ENCODE measurements at places on chromosomes 5 and 9.

GRCh38 chr5:935510-936084 is 42.9 kb downstream of the TRIP13 start:
- no peak for DNase-seq

DNA sequence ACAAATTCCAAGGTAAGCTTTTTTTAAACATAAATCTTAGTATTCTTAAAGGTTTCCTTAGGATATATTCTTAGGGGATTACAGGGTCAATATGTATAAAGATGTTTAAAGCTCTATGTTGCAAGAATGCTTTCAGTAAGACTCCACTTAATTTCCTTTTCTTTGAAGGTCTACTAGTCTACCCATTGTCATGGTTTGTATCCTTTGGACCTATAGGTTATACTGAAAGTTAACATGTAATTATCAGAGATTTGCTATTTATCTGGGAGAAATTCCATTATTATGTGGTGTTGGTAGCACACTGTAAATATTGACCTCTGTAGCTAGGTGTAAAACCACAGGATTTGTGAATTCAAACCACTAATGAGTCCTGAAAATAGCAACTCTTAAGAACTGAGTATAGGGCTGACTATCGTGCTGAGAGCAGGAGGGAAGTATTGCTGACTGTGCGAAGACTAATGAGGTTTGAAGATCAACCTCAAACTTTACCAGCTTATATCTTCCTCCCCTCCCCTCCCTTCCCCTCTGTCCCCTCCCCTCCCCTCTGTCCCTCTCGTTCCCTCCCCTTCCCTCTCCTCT is 85.6 kb downstream of the GADD45G start:
- DNase-seq: no peak

DNA sequence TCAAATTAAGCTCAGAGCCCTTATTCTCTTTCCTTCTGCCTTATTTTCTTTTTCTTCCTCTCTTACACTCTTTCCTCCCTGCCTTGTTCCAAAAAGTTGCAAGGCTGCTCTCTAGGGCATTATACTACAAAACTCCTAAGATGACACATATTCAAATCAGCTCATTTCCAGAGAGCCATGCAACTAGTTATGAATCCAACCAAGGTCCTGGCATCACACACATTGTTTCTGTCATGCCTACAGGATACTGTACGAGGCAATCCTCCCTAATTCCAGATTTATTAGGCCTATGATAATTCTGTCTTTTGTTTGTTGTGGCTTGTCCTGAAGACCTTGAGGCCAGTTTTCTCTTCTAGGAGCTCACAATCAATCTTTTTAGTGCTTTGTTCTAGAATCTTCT is 87.0 kb upstream of the TBCA start:
- no peak for DNase-seq

- DNase-seq: no peak
These were observed 93.8 kb upstream of the FANCC start for GRCh38 chr9:95411054-95411892.

DNA sequence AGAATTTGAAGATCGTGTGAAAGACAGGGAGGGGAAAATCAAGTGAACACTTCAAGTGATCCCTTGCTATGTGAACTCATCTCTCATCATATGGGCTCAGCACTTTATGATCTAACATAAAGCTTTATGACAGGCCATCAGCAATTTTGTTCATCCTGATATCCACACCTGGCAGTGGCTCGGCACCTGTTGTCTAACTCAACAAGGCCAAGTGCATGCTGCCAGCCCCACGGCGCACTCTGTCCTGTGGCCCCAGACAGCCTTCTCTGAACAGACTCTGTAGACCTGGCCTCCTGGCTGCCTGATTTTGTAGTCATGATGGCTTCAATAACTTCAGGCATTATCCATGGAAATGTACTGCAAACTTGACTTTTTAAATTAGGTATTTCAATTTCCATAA is 106.3 kb downstream of the MEF2C start:
- DNase-seq: no peak

DNA sequence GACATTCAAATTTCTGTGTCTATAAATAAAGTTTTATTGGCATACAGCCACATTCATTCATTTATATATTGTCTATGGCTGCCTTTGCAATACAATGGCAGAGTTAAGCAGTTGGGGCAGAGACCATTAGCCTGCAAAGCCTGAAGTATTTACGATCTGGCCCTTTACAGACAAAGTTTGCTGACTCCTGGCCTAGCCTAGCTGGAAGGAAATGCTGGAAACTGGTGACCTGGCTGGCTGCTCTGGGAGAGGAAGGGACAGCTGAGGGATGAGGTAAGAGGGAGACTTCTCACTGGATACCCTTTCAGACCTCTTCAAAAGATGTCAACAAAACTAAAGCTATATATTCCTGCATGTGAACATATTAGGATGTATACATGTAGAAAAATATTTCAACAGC is 66.0 kb upstream of the PPARGC1B start:
- no peak for DNase-seq

DNA sequence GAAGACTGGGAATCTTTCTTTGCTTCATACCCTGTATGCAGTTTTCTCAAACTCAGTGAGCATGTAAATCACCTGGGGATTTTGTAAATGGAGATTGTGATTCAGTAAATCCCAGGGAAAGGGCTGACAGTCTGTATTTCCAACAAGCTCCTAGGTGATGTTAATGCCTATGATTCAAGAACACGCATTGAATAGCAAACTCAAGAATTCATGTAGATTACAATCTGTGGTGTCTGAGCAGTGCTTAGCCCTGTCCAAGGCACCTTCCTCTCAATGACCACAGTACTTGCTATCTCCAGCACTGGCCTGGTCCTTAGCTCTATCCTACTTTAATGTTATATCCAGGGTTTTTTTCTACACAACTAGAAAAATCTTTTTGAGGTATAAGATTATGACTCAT is 721.4 kb upstream of the MEF2C start:
- DNase-seq: no peak

DNA sequence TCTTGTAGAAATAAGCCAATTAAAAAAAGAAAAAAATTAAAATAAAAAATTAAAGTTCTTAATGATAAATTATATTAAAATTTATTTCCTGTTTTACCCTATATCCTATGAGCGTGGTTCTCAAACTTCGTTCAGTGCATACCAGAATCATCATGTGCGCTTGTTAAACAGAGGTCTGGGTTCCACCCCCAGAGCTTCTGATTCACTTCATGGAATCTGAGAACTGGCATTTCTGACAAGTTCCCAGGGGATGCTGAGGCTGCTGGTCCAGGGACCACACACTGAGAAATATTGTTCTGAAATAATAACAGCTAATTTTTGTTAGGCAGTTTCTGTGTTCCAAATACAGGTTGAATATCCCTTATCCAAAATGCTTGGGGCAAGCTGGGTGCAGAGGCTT is 79.3 kb downstream of the TMC1 start:
- no peak for DNase-seq

DNA sequence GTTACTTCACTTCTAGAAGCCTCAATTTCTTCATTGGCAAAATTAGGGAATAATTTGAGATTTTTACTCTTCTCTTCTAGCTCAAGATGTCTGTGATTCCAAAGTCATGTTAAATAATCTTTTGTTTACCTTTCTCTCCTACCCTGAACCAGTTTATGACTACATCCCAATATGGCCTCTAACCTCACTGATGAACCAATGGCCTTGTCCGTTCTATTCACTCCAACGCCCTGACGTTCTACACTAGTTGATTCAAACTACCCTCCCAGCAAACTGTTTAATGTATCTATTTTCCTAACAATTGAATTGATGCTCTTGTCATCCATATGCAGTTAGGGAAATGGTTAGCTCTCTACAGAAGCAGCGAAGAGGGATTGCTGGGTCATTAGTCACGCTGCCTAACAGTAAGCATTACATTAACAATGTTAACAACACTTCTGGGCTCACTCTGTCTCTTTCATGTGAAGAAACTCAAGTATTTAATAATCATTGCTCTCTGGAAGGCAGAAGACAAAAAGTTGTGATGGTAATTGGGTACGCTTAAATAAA is 38.0 kb downstream of the RAPGEF1 start:
- DNase-seq: no peak

DNA sequence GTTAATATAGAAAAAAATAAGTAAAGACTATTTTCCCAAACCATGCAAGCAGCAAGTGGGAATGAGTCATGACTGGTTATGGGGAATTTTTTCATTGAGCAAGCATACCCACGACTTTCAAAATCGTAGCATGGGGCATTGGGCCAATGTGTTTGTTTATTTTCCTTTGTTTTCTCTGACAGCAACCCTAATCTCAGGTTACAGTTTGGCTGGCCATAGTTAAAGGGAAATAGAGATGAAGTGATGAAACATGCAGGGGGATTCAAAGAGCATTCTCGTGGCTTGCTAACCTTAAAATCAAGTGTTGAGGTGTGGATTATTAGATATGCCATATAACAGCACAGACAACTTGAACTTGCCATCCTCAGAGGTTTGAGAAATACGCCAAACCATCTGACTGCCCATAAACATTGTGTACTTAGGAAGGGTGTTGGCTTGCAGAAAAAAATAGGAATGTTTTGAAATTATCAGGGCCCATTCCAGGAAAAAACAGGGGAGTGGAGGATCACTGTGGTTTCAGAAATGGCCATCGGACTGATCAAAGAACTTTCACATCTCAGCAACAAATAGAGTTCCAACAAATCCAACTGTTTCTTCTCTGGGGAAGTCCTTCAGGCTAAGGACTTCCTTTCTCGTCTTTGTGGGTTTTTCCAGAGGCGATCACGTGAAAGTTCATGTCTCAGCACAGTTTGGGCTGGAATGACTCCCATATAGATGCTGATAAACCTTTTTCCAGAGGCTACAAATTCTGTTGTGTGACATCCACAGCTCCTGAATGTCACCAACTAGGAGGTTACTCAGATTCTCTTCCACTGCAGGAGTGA is 259.1 kb downstream of the SYK start:
- peak; percentile 98 for DNase-seq

DNA sequence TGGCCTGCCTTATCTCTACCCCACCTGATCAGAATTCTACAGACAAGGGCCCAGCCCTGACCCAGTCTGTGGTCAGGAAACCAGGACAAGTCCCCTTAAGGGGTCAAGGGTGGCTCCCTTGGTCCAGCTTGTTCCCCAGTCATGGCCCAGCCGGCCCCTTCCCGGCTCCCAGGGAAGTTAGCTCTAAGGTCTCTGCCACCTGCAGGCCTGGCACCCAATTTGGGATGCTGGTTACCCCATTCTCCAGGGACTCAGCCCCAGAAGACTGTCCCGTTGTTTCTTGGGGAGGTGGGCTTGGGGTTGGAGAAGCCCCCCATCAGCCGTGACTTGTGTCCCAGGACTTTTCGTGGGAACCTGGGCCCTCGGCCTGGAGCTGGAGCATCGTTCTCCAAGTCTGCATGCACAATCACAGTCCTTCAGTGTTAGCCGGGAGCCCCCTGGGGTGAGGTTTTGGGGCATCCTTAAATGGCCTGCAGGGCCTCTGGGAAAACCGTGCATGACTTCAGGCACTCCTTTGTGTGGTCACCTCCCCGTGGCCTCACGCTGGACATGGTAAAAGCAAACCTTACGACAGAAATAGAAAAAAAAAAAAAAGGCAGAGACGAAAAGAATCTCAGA is 150.8 kb upstream of the PHYKPL start:
- no peak for DNase-seq

- DNase-seq: no peak
These were observed 125.6 kb upstream of the ZNF608 start for GRCh38 chr5:124872086-124872485.

DNA sequence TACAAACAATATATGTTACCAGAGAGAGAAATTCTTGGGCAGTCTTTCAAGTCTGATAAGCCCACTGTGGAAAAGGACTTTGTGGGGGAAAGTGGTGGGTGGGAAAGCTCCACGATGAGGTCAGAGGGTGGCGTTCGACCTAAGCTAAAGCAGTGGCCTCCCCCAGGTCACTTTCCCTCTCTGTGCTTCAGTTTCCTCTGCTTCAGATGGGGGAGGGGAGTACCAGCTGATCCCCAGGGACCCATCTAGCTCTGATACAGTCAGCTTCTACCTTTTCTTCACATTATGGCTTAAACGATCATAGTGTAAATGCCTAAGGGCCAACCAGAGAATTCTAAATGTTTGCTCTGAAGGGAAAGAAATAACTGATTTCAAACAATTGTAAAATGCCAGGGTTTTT is 36.6 kb upstream of the ARSB start:
- DNase-seq: no peak

GRCh38 chr9:26662476-26662875 is 230.1 kb downstream of the CAAP1 start:
- DNase-seq: no peak

DNA sequence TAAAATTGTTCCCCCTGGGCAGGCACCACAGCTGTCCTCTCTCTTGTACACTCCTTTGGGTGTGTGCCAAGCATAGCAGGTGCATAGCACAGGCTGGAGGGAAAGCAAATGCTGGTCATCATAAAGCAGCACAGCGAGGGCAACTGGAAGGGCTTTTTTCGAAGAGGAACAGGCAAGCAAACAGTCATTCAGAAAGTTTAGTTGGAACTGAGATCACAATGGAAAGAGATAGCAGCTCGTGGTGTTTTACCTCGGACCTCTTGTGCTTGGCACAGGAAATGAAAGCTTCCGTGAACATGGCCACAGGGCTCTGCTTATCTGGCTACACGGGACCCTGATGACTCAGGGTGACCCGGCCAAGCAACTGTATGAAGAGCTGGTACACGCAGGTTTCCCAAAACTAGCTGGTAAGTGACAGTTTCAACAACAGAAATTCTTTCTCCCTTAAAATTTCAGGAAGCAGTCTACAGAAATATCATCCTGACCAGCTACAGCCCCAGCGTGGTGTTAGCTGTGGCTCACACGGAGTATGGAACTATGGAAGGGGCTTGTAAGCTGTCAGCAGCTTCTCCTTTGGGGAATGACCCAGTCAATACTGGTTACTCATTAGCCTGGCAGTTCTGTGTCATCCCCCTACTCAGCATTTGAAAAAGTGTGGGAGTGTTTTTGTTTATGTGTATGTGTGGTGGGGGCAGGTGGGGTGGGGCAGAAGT is 48.1 kb downstream of the POC5 start:
- DNase-seq: peak; percentile 95

- no peak for DNase-seq
These were observed 29.9 kb downstream of the ACSL6 start for GRCh38 chr5:131981516-131981915.

DNA sequence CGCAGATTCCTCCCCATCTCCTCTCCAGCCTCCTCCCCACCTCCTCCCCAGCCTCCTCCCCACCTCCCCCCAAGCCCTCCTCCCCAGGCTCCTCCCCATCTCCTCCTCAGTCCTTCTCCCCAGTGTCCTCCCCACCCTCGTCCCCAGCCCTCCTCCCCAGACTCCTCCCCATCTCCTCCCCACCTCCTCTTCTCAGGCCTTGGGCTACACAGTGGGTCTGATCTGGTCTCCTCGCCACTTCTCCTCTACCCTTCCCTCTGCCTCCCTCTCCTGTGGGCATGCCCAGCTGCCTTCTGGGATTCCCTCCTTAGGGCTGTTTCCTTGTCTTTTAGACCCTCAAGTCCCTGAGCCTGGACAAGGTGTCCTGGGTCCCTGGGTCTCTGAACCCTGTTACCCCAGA is 28.3 kb downstream of the CXXC5 start:
- DNase-seq: no peak

GRCh38 chr9:129751841-129752801 is 721 bp downstream of the PTGES start:
- DNase-seq: no peak

- DNase-seq: no peak
These were observed 49.5 kb downstream of the SEMA4D start for GRCh38 chr9:89448381-89448780.
